Activated naive CD4-positive, alpha-beta T cell treated with Interleukin-2 at 50 U/mL for 16 hours (primary cell): ENCODE measurements at places on chromosomes 11 and 22.
A peak's percentile ranks its signal among the peaks of the same experiment; 100 is the strongest.

GRCh38 chr11:455566-456147, 5.6 kb downstream of the PTDSS2 start:
- DNase-seq, result no peak

GRCh38 chr11:75313513-75314272, 37.8 kb downstream of the ARRB1 start:
- no peak for DNase-seq

DNA sequence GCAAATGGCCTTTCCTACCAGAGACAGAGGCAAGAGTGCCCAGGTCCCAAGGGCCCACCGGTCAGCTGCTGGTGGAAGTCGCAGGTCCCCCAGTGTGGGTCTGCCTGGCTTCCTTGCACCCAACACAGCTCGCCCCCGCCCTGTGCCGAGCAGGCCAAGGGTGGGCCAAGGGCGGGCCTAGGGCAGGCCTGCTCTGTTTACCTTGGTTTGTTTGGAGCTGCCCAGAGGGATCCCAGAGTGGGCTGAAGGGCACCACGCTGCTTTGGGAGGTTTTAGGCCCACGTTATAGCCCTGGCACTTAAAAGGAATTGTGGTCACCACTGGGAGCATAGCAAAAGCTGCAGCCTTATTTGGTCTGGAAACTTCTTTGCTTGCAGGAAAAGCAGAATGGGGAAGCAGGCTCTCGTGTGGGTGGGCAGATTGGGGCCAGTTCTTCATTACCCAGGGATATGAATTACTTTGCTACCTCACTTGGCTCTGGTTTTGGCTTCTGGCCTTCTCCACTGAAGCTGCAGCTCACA, 38.0 kb downstream of the MRGPRD start:
- no peak for DNase-seq

GRCh38 chr11:95521133-95521542, 268.4 kb downstream of the FAM76B start:
- DNase-seq, result no peak

DNA sequence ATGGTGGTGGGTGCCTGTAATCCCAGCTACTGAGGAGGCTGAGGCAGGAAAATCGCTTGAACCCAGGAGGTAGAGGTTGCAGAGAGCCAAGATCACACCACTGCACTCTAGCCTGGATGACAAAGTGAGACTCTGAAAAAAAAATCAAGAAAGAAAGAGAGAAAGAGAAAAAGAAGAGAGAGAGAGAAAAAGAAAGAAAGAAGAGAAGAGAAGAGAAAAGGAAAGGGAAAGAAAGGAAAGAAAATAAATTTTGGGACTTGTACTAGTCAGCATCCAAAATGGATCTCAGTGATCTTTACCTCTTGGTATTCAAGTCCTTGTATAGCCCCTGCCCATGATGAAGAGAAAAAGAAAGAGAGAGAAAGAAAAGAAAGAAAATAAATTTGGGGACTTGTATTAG, 22.2 kb upstream of the PICALM start:
- DNase-seq, result no peak

GRCh38 chr22:41699264-41700107, at the start of gene MEI1:
MEI1 (plus strand) TSS chr22:41699503; CDS start chr22:41699539, 36 bp downstream.
- DNase-seq, result peak; percentile 92

GRCh38 chr11:97956904-97957303, 1063.8 kb upstream of the CNTN5 start:
- DNase-seq, result no peak

DNA sequence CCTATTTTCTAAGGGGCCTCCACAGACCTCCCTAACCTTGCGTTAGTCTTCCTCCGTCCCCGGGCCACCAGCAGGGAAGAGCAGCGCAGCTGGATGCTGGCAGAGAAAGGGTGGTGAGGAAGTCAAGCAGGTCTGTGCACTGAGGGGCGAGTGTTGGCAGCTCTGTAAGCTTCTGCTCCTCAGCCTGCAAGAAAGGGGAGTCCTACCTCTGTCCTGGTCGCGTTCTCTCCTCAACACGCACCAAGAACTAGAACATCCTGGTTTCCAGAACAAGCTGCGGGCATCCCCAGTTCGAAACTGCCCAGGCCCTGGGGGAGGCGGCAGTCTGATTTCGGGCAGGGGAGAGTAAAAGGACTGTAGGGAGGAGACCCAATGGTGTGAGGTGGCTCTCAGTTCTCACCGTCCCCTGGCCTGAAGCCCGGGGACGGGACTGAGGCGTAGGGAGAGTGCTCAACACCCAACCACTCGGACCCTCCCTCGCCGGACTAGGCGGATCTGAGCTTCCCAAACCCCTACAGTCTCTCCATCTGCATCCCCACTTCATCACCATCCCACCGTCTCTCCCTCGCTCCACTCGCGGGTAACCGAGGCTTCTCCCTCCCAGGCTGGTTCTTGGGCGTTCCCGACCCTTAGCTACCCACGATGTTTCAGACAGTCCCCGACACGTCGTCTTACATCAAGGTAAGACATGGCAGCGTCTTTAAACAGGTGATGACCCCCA, 7.7 kb upstream of the FLI1 start:
- no peak for DNase-seq

DNA sequence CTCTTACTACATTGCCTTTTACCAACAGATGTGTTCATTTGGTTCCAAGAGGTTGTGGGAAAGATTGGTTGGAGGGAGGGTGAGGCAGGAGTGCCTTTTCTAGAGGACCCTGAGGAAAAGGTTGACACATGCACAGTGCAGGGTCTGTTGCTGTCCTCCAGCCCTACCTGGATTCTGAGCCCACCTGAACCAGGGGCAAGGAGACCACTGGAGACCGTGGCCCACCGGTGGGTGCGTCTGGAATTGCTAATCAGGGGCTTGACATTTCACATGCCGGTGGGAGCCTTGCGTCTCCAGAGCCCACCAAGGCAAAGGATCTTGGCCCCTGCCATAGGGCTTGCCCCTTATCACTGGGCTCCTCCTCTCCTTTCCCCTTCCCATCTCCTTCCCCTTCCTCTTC, 80.4 kb upstream of the ZBED5 start:
- DNase-seq, result no peak

GRCh38 chr11:101960231-101960630, 43.9 kb upstream of the ANGPTL5 start:
- no peak for DNase-seq

DNA sequence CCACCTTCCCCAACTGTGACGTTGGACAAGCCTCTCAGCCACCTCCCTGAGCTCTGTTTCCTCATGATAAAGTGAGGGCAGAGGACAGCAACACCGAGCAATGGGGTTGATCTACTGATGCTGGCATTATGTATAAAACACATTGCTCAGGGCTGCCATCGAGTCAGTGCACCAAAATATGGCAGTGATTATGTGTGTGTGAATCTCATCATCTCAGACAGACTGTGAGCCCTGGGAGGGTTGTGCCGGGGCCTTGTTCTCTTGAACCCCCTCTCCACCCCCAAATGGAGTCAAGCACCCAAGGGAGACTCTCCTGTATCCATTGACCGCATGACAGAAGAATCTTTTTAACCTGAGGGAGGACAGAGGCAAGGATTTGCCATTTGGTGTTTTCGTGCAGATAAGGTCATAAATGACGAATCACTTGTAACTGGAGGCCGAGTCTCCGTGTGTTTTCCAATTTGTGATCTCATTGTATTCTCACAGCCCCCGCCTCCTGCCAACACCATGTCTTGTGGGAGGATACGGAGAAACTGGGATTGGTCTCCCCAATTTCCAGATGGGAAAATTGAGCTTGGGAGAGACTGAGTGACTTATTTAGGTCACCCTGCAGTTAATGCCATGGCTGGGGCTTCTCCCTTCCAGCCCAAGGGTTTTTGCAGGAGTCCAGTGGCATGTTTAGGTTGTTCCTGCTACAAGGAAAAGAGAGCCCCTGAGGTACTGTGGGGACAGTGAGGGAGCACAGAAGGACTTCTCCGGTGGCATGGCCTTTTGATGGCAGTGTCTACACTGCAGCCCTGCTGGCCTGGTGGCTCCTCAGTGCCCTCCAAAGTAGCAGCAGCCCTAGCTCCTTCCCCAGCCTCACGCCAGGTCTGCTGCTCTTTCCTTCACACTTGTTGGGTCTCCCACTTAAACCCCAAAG, 52.4 kb downstream of the CHRDL2 start:
- DNase-seq, result no peak

DNA sequence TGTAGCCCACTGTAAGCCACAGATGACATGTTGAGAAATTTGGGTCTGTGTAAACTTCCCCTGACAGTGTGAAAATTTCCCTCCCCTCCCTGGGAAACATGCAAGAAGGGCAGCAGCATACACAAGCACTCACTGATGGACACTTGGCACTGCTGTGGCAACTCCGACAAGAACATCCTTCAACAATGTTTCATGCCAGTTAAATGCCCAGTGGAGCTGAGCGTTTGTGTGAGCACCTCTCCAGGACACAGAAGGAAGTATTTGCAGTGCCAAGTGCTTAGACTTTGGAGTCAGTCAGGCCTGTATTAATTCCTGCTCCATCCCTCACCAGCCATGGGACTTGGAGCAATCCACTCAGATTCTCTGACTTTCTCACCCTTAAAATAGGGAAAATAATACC, 17.7 kb downstream of the C11orf87 start:
- no peak for DNase-seq

- DNase-seq, result no peak
Observed at GRCh38 chr11:57422669-57423068, 4.3 kb downstream of the SLC43A3 start.

GRCh38 chr11:1748636-1749394, 1.6 kb downstream of the IFITM10 start:
- DNase-seq, result no peak

GRCh38 chr11:83921447-83922192, 635.5 kb upstream of the CCDC90B start:
- no peak for DNase-seq

- peak; percentile 55 for DNase-seq
Observed at GRCh38 chr11:68271023-68271780, 571 bp downstream of the C11orf24 start.

GRCh38 chr22:50459496-50460140, 15.2 kb downstream of the SBF1 start:
- DNase-seq, result no peak

- DNase-seq, result no peak
Observed at GRCh38 chr11:86313793-86314192, 11.8 kb downstream of the HIKESHI start.

DNA sequence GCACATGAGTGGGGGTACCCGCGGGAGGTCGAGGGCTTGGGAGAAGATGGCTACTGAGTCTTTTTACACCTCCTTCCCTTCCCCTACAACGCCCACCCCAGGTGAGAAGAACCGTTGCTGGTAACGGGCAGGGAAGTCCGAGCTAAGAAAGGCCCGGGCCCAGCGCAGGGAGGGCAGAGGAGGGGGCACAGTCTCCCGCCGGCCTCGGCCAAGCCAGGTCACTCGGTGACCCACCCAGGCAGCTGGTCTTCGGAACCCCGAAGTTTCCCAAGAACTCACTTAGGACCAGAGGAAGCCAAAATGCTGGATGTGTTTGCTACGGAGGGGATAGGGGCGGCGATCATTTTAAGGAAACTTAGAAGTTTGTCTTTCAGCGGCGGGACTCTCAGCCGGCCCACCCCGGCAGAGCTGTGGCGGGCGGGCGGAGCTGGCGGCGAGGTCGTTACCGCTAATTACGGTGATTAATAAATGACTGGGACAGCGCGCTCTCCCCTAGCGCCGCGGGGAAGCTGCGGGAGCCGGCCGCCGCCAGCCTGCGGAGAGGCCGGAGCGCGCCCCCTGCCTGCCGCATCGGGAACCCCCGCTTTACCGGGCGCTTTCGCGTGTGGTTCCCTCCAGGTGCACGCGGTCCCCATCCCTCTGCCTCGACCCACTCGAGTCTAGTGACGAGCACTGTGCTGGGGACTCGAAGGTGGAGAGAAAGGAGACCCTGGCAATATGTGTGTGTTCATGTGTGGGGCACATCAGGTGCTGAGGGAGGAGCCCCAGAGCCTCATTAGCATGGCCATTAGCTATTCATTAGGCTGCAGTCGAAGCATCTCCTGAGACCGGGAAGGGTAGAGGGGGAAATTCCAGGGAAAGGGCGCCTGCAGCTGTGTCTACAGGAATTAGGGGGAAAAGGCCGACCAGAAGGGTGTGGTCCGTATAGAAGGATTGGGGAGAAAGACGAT, 945 bp downstream of the ROBO3 start:
- DNase-seq, result peak; percentile 54

DNA sequence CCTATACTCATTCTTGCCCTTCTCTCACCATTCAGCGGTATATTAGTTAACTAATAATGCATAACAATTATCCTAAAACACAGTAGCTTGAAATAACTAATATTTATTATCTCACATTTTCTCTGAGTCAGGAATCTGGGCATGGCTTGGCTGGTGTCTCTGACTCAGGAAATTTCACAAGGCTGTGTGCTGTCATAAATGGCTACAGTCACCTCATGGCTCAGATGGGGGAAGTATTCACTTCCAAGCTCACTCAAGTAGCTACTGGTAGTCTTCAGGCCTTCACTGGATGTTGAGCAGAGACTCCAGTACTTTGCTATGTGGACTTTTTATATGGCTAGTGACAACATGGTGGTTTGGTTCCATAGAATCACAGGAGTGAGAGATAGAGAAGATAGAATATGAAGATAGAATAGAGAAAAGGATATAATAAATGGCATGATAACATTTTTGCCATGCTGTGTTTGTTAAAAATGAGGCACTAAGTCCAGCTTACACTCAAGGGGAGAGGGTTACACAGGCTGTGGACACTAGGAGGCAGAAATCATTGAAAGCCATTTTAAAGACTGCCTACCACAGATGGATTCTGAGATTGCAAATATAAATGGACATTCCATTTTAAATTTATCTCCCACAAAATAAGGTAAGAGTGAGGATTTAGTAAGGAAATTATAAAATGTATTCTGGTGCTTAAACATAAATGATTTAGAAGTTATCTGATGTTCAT, 997.8 kb upstream of the CHORDC1 start:
- DNase-seq, result no peak

DNA sequence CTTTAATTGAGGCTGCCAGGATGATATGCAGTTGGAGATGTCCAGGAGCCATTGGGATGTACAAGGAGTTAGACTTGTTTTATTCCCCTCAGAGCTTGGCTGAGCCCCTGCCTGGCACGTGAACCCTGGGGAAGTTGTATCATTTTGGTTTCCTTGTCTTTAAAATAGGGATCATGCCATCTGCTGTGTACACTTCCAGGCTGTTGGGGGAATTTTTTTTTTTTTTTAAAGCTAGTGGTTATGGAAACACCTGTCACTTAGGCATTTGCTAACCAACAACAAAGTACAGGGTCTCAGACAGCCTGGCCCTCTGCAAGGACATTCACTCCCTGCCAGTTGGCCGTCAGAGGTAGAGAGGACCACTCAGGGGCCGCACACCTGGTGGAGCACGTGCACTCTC, 8.5 kb upstream of the RAB1B start:
- DNase-seq, result no peak

- no peak for DNase-seq
Observed at GRCh38 chr22:17431179-17431578, 61.9 kb downstream of the CECR2 start.

GRCh38 chr11:62352355-62353336, 15.4 kb downstream of the ASRGL1 start:
- no peak for DNase-seq
